Hematopoietic multipotent progenitor cell treated with erythropoietin and hydrocortisone succinate and interleukin-3 and kit ligand, for 15 days (in vitro differentiated cells): ENCODE measurements at places on chromosomes 13 and 19.

GRCh38 chr13:38496917-38497316 lies 147.3 kb downstream of the UFM1 start:
- DNase-seq = no peak

GRCh38 chr19:54523403-54523802 lies 20.8 kb downstream of the LAIR2 start:
- no peak for DNase-seq

DNA sequence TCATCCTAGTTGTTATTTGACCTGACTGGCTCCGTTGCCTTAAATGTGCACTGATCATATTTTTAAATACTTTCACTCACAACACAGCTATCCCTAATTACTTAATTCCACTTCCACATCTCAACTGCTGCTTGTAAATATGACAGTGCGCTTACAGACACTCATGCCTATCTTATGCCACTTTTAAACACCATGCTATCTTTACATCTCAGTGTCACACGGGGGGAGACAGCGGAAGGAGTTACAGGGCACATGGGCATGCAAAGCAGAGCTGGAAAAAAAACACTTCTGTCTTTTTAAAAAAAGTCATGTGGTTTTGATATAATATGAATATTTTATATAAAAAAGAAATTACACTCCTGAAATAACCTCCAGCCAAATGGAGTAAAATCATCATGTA lies 44.1 kb downstream of the SMAD9 start:
- DNase-seq = no peak

DNA sequence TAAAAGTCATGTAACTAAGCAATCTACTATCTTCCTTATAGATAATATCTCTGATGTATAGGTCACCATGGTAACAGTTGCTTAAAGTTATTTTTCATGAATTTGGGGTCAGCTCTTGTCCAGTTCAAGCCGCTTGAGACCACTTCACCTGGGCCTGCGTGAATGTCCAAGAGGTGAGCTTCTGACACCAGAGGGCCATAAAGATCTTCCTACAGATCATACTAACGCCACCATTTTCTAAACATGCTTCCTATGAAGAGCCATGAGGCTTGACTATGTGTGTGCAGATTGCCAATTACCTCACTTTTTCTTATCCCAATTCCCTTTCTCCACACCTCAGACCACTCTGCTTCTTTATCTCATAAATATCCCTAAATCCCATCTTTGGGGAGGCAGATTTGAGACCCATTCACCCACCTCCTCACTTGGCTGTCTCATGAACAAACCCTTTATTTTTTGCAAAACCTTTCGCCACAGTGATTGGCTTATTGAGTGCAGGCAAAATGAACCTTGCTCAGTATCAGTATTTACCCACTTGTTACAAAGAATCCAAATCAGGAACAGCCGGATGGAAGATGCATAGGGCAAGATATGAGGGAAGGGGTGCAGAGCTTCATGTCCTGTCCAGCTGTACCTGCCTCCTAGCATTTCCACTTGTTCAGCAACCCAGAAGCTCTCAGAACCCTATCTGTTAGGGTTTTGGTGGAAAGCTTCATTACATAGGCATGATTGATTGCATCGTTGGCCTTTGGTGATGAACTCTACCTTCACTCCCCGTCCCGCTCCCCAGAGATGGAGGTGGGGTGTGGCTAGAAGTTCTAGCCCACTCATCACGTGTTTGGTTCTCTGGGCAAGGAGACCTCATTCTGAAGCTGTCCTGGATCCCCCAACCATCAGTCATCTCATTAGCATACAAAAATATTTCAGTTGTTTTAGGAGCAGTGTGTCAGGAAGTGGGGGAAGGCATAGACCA lies 34.2 kb downstream of the FAM187B start:
- no peak for DNase-seq

DNA sequence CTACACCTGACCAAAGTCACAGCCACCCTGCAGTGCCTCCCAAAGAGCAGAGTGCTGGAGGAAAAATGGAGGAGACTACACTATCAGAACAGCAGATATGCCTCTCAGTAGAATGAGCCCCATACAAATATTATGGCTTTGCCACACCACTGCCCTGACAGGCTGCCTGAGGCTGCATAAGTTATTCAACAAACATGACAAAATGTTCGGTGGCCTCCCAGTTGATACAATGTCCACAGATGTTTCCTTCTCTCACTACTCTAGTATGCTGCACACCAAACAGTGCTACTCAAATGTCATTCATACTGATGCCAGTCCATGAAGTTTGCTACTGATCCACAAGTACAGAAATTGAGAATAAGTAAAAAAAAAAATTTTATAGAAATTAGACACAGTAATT lies 41.0 kb downstream of the N4BP2L2 start:
- DNase-seq = no peak

GRCh38 chr13:22569811-22570210 lies 611.0 kb upstream of the SGCG start:
- no peak for DNase-seq

- DNase-seq = no peak
Observed at GRCh38 chr13:85170372-85170771, 628.8 kb downstream of the SLITRK6 start.

DNA sequence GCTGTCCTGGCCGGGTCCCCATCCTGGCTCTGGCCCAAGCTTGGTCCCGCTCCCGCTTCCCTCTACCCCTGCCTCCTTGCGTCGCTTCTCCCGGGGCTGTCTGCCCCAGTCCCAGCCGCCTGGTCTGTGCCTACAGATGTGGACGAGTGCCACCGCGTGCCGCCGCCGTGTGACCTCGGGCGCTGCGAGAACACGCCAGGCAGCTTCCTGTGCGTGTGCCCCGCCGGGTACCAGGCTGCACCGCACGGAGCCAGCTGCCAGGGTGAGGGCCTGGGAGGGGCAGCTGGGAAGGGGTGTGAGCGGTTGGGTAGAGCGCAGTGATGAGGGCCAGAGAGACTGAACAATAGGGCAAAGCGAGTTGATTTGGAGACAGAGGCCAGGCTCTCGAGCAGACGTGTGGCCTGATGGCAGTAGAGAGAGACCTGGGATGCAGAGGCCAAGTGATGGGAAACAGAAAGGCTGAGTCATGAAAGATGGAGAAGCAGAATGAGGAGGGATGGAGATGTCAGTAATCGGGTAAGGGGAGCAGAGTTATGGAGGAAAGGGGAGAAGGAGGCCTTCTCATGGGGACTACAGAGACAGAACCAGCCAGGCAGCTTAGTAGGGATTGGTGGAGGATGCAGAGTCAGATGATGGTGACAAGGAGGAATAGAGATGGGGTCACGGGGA lies 9.4 kb downstream of the LTBP4 start:
- no peak for DNase-seq

GRCh38 chr19:50433201-50434180 lies 799 bp downstream of the MYBPC2 start:
- no peak for DNase-seq

DNA sequence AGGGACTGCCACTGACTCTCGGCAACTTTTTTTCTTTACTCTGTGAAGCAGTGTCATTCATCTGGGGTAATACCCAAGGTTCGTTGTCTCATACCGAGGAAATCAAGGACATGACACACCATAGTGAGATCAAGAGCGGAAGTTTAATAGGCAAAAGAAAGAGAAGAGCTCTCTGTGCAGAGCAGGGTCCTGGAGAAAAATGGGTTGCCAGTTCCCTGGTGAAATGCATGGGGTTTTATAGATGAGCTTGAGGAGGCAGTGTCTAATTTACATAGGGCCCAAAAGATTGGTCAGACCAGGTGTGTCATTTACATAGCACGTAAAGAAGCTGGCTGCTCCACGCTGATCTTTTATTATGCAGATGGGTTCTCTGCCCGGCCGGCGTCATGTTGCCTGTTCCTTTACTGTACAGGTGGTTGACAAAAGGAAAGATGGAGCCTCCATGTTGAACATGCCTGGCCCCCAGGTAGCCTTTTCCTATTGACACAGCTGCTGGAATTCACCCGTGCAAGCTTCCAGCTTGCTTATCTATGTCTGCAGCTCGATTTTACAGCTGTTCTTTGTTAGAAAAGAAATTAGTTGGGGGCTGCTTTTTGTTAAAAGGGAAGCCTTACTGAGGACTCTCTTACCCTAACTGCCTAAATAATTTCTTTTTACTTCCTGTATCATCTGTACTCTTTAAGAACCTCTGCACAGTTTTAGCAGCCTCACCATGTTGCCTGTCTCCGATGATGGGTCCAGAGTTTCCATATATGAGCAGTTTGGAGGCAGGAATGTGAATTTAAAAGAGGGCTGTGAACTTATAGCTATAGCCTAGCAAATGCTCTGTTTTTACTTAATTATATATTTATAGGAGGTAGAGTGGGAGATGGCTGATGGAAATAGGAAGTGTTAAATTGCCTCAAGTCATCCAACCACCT lies 98.0 kb upstream of the DIAPH3 start:
- DNase-seq = no peak

DNA sequence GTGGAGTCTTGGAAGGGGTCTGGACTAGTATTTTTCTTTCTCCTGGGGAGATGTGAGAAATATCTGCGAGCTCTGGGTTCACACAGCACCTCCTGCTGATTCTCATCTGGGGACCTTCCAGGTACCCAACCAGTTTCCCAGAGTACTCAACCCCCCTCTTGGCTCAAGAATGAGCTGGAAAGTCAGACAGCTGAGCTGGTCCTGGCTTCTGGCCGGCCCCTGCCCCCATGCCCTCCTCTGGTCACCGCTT lies 2.2 kb upstream of the PDE4A start:
- DNase-seq = no peak

DNA sequence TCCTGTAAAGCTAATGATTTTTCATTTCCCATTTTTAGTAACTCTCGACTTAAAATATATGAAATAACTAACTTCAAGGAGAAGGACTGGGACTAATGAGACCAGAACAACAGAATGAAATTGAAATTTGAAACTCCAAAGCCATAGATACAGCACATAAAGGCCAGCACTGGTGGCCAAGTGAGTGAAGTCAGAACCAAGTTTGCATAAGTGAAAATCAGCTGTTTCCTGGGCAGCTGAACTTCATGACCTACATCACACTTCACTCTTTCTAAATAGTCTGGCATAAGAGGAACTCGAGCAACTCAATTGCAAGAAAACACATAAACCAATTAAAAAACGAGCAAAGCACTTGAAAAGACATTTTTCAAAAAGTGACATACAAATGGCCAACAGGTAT lies 84.5 kb downstream of the DCLK1 start:
- DNase-seq = no peak

- DNase-seq = no peak
Observed at GRCh38 chr19:31260171-31260933, 88.9 kb downstream of the TSHZ3 start.

DNA sequence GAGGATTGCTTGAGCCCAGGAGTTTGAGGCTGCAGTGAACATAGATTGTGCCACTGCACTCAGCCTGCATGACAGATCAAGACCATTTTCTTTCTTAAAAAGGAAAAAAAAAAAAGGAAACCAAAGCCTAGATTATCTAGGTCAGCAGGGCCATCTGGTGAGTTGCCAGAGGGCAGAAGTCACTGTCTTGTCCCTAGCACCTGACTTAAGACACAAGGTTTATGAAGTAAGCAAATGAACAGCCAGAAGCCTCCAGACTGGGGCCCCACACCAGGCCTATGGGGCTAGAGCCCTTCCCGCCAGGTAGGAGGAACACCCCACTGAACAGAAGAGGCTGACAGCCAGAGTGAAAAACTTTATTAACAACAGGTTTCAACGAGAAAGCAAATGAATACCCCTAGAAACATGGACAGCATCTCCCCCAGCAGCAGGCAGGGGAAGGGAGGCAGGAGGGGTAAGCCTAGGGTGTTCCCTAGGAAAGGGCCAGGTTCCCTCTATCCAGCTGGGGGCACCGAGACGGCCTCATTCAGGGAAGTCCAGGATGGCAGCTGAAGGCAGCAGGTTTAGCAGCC lies 1.2 kb downstream of the WDR83 start:
- no peak for DNase-seq

DNA sequence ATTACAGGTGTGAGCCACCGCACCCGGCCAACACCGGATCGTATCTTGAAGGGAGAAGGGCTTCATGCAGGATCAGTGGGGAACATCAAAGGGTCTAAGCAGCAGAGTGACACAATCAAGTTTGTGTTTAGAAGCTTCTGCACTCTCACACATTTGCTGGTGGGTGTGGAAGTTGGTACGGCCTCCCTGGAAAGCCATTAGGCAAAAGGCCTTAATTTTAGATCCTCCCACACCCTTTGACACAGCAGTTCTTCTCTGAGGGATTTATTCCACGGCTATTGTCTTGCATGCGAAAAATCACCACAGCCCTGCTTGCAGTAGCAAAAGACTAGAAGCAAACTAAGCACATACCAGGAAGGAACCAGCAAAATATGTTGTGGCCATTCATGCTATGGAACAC lies 18.3 kb upstream of the SLC1A5 start:
- DNase-seq = no peak

DNA sequence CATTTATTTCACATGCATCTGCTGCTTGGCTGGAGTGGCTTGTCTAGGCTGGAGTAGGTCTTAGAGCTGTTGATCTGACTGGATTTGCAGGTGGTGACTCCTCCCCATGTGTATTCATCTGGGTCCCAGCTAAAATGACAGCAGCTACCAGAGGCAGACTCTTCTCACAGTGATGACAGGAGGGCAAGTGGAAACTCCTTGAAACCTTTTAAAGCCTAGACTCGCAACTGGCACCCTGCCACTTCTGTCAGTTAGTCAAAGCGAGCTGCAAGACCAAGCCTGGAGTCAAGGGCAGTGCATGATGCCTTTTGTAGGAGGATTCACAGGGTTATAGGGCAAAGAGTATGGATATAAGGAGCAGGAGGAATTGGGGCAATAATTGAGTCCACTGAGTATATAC lies 65.2 kb downstream of the TEX26 start:
- DNase-seq = no peak

GRCh38 chr13:23984546-23984945 lies 87.2 kb upstream of the C1QTNF9B start:
- DNase-seq = no peak

- DNase-seq = no peak
Observed at GRCh38 chr13:95123726-95124125, 177.5 kb downstream of the ABCC4 start.

GRCh38 chr13:108895220-108895704 lies 265.9 kb downstream of the MYO16 start:
- peak; percentile 18 for DNase-seq

DNA sequence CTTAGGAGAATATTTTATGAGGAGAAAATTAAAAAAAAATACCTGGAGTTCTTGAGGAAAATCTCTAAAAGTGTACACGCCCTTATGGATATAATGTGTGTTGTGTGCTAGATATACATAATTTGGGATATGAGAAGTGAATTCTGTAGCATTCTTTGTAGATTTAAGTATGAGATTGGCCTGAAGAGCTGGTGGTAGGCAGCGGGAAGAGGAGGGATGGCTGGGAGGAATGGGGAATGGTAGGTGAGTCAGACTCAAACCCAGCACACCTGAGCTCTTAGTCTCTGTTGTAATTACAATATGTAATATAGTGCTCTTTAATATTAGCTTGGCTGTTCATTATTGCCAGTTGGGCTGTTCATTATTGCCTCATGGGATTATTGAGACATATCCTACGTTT lies 7.0 kb downstream of the CHAMP1 start:
- no peak for DNase-seq

GRCh38 chr19:39568604-39569003 lies 28.6 kb upstream of the EID2 start:
- no peak for DNase-seq

GRCh38 chr13:74015137-74015536 lies 119.1 kb downstream of the KLF12 start:
- no peak for DNase-seq

- no peak for DNase-seq
Observed at GRCh38 chr13:35621989-35622388, 145.5 kb upstream of the MAB21L1 start.

GRCh38 chr13:36332986-36333385 lies 13.2 kb downstream of the SPART start:
- DNase-seq = no peak

- DNase-seq = no peak
Observed at GRCh38 chr19:18607226-18608101, 865 bp upstream of the CRLF1 start.
